ENCODE measurements at places on chromosomes 2 and 18. TPM values are rescaled to one million over a fixed set of nuclear protein-coding genes. Genes with fewer than 3 reads are reported as not detected.

The CRYGD gene
- not detected for total RNA-seq

The DLX1 gene
- 1.9 TPM for total RNA-seq

The FAM228A gene
- total RNA-seq: not detected

The MAL gene
- total RNA-seq: not detected

The DYNC1I2 gene
- total RNA-seq: 119 TPM

The AMER3 gene
- not detected for total RNA-seq

The QPCT gene
- total RNA-seq: 14.3 TPM

The ALPP gene
- not detected for total RNA-seq

The SP9 gene
- not detected for total RNA-seq

The KLF11 gene
- total RNA-seq: 8.9 TPM

The DARS1 gene
- 68.8 TPM for total RNA-seq

The CCDC68 gene
- total RNA-seq: not detected

The ARL5A gene
- total RNA-seq: 49.8 TPM

The CD226 gene
- 0.67 TPM for total RNA-seq

The CRYBA2 gene
- total RNA-seq: not detected

The ERFE gene
- 1.0 TPM for total RNA-seq

The MROH2A gene
- 0.50 TPM for total RNA-seq

The HSPE1 gene
- total RNA-seq: 30.2 TPM

The TMEM247 gene
- not detected for total RNA-seq

The HOXD4 gene
- total RNA-seq: not detected

The PLGLB2 gene
- total RNA-seq: 3.0 TPM

The SP140 gene
- not detected for total RNA-seq

The C1GALT1C1L gene
- total RNA-seq: 0.61 TPM

The CYP26B1 gene
- 8.6 TPM for total RNA-seq

The XDH gene
- 23.3 TPM for total RNA-seq

The IL1RL1 gene
- not detected for total RNA-seq

The RAPGEF4 gene
- 1.7 TPM for total RNA-seq

The TWIST2 gene
- total RNA-seq: 0.83 TPM

The GAREM1 gene
- 6.8 TPM for total RNA-seq

The MYO7B gene
- total RNA-seq: not detected

The MSH2 gene
- 21.5 TPM for total RNA-seq

The TDRD15 gene
- not detected for total RNA-seq

The CLEC4F gene
- not detected for total RNA-seq

The FASTKD1 gene
- total RNA-seq: 27.2 TPM

The CXXC1 gene
- total RNA-seq: 78.2 TPM

The B3GNT7 gene
- total RNA-seq: 7.3 TPM

The MAP3K19 gene
- total RNA-seq: not detected

The CPO gene
- not detected for total RNA-seq

The ZNF396 gene
- total RNA-seq: 0.51 TPM

The UGT1A6 gene
- 6.3 TPM for total RNA-seq

The ZNF521 gene
- total RNA-seq: 18.0 TPM
